T-helper 2 cell (primary cell): ENCODE measurements at places on chromosomes 3 and 15.

GRCh38 chr3:196047391-196048030 is 34.4 kb downstream of the TFRC start:
- DNase-seq, result no peak

- no peak for DNase-seq
These were observed 39.8 kb upstream of the DUSP7 start for GRCh38 chr3:52095990-52096775.

- DNase-seq, result no peak
These were observed 121.8 kb upstream of the CHL1 start for GRCh38 chr3:74676-75243.

- DNase-seq, result no peak
These were observed 50.6 kb upstream of the PHLDB2 start for GRCh38 chr3:111808439-111808838.
